Activated CD8-positive, alpha-beta memory T cell treated with anti-CD3 and anti-CD28 coated beads for 1 hour (primary cell): ENCODE measurements at places on chromosomes 2 and 18.

GRCh38 chr2:173136067-173136466, 60.4 kb downstream of the MAP3K20 start:
- DNase-seq: no peak

DNA sequence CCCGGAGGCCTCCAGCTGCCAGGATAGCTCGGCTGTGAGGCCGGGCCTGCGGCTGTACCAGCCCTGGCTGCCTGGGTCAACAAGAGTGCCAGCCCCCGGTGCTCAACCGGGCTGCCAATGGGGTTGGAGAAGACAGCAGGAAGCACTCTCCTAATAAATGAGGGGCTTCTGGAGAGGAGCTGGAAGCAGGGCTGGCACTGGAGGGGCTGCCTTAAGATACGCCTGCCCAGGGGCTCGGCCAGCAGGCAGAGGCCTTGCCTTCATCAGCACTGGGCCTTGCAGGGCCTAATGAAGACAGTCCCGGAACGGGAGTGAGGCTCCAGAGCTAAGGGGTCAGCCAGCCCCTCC, 73.6 kb downstream of the TEX51 start:
- DNase-seq: no peak

GRCh38 chr2:160932960-160933359, 227.3 kb upstream of the TANK start:
- DNase-seq: no peak

DNA sequence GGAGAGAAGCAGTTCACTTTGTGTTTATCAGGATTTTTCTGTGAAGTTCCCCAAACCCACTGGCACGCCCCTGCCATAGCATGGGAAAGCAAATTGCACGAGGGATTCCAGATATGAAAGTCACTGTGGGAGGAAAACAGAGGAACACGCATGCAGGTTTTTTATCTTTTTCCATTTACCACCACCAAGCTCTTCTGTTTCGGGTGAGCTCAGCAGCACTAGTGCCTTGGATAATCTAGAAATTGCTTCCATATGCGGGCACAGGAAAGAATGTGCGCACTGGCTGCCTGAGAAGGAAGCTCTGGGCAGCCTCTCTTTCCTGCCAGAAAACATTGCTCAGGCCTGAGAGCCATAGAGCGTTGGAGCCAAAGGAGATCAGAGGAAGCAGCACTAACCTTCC, 65.9 kb upstream of the WIPF1 start:
- DNase-seq: no peak

DNA sequence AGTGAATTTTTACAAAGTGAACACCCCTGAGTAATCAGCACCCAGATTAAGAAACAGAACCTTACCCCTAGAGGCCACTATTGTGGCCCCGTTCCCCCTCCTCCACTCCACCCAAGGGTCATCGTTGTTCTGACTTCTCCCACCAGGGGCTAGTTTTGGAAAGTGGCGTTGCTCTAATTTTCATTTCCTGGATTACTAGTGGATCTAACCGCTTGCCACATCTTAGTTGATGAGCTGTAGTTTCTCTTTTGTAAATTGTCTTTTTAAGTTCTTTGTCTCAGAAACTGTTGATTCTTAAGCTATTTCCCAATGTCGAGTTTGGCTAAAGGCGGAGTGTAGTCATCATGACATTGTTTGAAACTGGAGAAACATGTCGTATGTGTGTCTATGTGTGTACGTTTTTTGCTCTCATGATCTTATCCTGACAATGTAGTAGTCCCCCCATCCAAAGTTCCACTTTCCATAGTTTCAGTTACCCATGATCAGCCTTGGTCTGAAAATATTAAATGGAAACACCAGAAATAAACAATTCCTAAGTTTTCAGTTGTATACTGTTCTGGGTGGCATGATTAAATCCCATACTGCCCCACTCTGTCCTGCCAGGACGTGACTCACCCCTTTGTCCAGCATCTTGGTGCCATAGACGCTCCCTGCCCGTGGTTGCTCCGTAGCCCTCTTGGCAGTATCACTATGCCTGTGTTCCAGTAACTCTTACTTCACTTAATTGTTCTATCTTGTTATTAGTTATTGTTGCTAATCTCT, 71.0 kb upstream of the SP3 start:
- no peak for DNase-seq

GRCh38 chr2:29115797-29116781, 874 bp downstream of the CLIP4 start:
- peak; percentile 40 for DNase-seq

DNA sequence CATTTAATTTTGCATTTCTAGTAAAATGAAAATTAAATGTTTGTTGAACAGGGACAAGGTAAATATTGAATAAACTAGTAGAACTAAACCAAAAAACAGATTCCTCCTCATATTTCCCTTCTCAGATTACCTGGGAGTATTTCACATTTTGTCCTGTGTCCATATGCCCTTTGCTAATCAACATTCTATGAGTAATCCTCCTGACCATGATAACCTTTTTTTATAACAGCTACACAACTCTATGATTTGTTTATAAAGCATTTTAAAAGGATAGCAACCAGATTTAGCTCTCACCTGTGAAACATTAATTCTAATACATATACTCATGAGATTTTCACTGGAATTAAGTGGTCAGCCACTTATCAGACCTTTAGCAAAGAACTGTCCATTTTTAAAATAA, 7.1 kb upstream of the DSG2 start:
- no peak for DNase-seq

GRCh38 chr2:204827701-204828590, 282.7 kb downstream of the PARD3B start:
- DNase-seq: no peak

- no peak for DNase-seq
Measured at GRCh38 chr2:5946225-5947115, 254.3 kb downstream of the SOX11 start.

GRCh38 chr2:172698041-172698863, 37.4 kb upstream of the RAPGEF4 start:
- DNase-seq: no peak

DNA sequence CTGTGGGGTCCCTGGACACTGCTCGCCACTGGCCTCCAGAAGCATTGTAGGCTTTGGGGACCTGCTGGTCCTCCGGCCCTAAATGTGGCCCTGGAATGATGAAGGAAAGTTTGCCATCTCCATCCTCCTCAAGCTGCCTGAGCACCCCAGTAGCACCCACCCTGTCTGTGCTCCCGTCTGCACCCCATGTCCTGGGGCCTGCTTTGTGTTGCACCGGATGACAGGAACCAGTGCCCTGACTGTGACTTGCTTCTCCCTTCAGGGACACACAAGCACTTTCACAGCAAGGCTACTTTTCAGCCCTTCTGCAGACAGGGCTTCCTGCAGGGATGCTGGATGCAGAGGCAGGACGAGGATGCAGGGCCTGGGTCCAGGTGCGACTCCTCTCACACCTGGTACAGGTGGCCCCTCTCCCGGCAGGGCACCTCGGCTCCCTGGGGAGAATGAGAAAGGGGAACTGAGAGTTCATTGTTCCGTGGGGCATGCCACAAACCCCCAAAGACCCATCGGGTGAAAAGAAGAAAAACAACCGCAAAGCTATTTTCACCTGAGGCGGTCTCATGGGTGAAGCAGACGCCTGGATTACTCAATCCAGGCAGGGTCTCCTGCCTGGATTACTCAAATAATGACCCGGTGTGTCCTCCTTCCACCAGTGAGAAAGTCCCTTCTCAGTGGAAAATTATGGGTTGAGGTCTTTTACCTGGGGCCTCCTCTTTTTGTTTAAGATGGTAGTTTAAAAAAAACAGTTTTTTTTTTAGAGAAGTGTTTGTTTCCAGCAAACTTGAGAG, 74.9 kb downstream of the LONRF2 start:
- no peak for DNase-seq

GRCh38 chr2:103361712-103362111, 599.9 kb downstream of the TMEM182 start:
- no peak for DNase-seq

DNA sequence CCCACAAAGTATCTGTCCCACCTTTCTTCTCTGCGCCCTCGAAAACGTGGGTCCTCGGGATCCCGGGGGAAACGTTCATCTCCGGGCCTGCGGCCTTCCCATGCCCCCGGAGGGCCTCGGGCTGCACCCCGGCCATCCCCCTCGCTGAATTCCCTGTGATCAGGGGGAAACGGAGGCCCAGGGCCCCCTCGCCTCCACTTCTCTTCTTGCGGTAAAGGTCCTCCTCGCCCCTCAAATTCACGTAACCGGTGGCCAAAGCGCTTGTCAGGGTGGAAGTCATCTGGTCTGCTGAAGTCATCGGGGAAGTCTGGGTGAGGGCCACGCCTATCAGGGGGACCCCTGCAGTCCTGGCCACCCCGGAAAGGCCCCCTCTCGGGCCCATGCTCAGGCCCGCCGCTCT, 12.3 kb downstream of the SFT2D3 start:
- no peak for DNase-seq

DNA sequence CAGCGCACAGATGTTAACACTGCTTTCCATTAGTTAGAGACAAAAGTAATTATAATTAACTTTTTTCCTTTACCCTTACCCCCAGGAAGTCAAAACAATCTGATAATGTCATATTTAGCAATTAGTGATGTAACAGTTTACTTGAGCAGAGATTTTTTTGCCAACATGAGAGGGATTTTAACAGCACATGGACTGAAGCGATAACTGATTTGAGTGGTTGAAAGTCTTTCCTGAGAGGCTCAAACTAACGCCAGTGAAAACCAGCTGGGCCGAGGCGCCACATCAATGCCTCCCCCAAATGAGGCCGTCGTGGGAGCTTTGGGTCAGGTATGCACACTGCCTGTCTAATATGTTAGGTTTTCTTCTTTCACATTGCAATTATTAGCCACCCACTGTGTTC, 469.9 kb upstream of the SMIM21 start:
- DNase-seq: no peak

GRCh38 chr2:5188636-5189035, 503.5 kb upstream of the SOX11 start:
- DNase-seq: no peak

DNA sequence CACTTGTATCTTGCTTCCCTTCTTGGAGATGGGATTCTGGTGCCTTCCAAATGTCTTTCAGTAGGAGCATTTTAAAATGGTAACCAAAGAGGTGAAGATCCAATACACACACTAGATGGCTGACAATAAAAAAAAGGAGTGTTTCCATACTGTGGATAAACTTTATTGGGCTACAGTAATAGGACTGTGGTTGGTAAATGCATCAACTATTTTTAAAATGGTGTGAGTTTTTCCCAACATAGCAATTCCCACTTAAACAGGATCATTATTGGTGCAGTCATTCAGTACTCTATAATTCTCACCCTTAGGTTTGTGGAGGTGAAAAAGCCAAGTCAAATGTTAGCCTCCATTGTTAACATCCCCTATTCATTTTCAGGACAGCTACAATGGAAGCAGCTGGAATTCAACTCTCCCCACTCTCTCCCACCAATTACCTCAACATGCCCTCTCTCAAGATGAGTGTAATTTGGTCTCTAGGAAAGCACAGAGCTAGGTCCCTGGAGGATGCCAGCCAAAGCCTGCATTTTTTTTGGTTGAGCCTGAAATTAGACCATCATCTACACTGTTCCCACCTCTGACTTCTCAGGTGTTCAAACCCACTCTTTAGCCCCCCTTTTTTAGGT, 273.3 kb downstream of the TCF4 start:
- DNase-seq: no peak

- DNase-seq: no peak
Measured at GRCh38 chr2:149902081-149902480, 314.5 kb upstream of the MMADHC start.

- DNase-seq: peak; percentile 30
Measured at GRCh38 chr18:830315-830901, 18.4 kb upstream of the YES1 start.

DNA sequence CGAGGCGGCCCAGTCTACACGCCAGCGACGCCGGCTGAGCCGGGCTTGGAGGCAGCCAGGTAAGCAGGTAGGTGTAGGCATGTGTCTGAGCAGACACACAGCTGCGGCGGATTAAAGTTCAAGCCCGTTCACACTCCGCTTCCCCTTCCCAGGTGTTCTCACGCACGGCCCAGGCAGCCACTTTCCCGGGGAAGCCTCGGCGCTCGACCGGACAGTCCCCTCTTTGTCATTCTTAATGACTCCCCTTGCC, 367 bp downstream of the TGFA start:
- DNase-seq: peak; percentile 3

- no peak for DNase-seq
Measured at GRCh38 chr18:9824474-9824832, 61.3 kb upstream of the TXNDC2 start.

DNA sequence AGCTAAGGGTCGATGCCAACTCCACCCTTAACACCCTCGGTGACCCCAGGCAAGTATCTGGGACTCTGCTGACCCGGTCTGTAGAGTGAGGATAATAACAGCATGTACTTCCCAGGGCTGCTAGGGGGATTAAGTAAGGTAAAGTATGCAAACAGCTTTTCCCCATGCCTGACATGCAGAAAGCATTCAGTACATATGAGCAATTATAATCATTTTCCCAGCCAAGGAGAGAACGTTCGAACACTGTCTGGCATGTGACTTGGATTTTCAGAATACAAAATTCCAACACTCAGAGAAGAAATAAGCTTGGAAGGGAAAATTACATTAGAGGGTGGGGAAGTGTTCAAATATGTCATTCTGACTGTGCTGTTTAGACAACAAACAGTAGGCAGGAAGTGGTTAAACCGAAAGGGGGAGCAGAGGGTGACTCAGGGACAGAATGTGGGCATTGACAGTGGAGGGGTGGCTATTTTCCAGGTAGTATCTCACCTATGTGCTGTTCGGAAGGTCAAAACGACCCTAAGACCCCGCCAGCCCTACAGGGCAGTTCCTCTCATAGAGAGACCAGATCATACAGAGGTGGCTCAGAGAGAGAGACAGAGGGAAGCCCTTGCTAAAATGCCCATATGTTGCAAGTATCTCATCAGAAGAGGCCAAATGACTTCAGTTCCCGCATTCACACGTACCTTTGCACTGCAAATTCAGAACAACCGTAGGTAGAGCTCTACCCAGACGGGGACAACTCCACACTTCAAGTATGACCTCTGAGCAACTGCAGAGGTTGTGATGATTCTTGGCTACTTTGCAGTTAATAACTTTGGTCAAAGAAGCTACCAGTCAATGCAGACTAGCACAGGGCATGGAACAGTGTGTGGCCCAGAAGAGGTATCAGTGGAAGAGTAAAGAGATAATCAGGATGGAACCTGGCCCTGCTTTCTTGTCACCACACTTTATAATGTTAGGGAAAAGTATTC, 14.8 kb downstream of the ASPRV1 start:
- DNase-seq: no peak

GRCh38 chr18:23460285-23461273, 7.5 kb downstream of the RIOK3 start:
- DNase-seq: no peak

DNA sequence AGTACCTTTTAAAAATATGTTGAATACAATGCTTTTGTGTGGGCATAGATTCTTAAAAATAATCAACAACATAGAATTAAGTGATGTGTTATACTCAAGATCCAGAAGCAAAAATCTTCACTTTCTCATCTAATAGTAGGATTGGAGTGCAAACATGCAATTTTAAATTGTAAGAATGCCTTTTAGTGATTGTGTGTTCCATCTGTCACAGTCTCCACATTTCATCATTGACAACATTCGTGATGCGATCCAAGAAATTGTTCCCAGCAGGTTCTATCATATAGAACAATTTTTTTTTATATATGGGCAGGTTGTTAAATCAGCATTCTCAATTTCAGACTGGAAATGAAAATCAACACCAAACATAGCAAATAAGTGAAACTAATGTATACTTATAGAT, 1671.8 kb upstream of the SLC39A10 start:
- DNase-seq: no peak
